ENCODE measurements at places on chromosomes 4 and X.

GRCh38 chrX:130267956-130268448 is 697 bp downstream of the ZNF280C start:
- no peak for DNase-seq

GRCh38 chr4:1241936-1242505 is 6.9 kb downstream of the CTBP1 start:
- no peak for DNase-seq

DNA sequence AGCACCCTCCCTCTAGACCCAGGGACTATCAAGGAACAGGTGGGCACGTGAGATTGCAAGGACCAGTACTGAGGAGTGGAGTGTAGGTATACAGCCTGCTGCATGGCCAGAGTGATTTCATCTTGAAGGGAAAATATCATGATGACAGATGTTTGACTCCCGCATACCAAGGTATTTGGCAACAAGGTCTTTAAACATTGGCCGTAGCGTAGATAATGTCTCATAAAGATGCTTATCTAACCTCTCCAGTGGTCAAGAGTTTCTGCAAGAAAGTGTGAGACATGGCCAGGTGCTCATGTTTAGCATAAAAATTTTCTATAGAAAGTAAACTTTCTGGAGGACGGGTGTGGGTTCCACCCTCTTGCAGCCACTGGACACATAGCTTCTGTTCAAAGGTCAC is 18.7 kb upstream of the ZNF630 start:
- DNase-seq, result no peak

DNA sequence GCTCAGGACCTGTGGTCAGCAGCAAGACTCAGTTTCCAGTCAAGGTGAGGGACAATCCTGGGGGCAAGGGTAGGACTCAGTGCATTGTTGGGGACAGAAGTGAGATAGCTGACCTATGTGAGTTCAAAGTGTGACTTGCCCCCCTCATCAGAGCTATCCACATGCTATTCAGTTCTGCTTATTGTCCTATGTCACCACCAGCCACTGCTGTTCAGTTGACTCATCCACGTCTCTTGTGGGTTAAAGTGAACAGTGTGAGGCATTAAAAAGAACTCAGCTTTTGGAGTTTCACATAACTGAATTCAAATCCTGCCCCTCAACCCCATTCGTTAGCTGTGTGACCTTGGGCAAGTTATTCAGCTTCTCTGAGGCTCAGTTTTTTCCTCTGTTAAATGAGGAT is 4.4 kb upstream of the APLN start:
- DNase-seq, result no peak

DNA sequence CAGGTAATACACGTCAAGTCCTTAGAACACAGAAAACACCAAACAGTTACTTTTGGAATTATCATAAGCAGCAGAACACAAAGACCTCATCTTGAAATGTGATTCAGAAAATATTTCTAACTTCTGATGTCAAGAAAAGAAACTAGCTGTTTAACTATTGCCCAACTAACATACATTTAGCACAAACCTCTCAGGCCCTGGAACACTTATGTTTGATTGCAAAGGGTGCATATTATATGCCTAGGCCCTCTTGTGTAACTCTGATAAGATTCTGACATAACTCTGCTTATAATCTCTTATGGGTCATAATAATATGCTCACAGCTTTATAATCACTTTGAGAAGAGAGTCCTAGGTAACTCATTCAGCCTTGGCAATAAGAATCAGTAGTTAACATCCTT is 62.6 kb downstream of the TBC1D9 start:
- DNase-seq, result no peak

DNA sequence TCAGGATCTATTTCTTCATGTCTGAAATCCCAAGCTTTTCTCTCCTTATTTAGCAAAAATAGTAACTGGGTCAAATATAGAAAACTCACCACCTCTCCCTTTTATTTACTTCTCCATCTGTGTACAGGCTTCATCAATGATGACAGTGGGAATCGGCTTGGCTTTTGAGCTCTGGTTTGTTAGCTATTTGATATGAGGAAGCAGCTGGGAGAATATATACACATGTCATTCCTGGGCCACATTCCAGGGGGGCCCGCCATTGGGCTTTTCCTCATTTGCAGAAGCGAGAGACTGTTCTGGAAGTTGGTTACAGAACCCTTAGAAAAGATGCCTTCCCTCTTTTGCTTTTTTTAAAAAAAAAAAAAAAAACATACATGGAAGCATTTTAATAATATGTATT is 107.4 kb upstream of the F9 start:
- no peak for DNase-seq

- DNase-seq, result no peak
These were observed 217.4 kb upstream of the AADAT start for GRCh38 chr4:170307182-170307581.

DNA sequence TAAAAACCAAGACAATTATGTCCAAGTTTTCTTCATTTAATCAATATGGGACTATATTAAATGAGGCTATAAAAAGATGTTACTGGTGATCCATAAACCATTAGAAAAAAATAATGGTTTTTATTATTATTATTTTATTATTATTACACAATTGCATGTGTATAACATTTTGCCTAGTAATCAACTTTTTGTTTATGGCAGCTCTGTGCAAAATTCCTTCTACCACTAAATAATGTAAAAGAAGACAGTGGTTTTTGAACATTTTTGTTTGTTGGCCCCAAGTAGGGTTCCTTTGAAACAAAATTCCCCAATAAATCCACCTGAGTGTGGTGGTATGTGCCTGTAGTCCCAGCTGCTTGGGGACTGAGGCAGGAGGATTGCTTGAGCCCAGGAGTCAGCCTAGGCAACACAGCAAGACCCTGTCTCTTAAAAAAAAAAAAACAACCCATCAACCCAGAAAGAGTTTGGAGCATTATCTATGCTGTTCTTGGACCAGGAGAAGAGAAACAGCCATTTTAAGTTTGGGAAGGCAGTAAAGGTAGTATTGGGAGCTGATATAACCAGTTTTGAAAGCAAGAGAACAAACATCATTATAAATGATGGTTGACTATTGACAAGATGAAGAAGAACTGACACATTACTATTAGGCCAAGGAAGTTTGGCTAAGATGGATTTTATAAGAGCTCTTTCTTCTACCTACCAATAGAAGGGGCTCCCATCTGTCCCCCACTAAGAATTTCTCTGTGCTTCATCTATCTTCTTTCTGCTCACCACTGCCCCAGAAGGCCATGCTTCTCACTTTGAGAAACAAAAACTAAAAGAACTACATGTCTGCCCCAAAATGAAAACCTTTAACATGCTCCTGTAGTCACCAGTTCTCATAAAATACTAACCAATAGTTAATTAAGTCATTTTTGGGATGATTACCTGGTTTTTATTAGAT is 2.2 kb downstream of the TMEM156 start:
- DNase-seq, result no peak

- DNase-seq, result no peak
These were observed 364.6 kb upstream of the NOCT start for GRCh38 chr4:138650929-138651448.

Measured in stimulated activated naive B cell treated with anti-CD40 and anti-IgM and Interleukin-4, amounts not matched to agents 10 μg/mL and 1 μg/mL and 100 μg/mL, for 72 hours (primary cell).